ENCODE measurements at places on chromosomes 6 and 20.

- DNase-seq: no peak
Observed at GRCh38 chr20:58655328-58656107, 4.4 kb downstream of the STX16 start.

DNA sequence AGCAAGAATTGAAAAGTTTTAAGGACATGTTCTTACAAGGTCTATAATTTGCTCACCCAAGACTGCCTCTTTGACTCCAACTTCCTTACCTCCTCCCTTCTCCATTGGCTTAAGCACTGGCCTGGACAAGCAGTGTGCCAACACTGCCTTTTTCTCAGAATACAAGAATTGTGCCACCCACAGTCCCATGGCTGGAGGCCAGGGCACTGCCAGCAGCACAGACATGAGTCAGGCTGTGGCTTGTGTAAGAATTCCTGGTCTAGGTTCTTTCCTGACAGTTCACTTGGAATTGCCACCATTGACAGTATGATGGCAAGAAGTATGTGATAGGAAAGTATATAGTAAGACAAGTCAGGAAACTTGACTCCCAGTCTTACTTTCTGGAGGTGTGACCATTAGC is 202.7 kb upstream of the MARCKS start:
- peak; percentile 96 for DNase-seq

- DNase-seq: no peak
Observed at GRCh38 chr20:37579106-37579505, 51.4 kb upstream of the BLCAP start.

- no peak for DNase-seq
Observed at GRCh38 chr6:18600255-18600654, 213.1 kb downstream of the RNF144B start.

DNA sequence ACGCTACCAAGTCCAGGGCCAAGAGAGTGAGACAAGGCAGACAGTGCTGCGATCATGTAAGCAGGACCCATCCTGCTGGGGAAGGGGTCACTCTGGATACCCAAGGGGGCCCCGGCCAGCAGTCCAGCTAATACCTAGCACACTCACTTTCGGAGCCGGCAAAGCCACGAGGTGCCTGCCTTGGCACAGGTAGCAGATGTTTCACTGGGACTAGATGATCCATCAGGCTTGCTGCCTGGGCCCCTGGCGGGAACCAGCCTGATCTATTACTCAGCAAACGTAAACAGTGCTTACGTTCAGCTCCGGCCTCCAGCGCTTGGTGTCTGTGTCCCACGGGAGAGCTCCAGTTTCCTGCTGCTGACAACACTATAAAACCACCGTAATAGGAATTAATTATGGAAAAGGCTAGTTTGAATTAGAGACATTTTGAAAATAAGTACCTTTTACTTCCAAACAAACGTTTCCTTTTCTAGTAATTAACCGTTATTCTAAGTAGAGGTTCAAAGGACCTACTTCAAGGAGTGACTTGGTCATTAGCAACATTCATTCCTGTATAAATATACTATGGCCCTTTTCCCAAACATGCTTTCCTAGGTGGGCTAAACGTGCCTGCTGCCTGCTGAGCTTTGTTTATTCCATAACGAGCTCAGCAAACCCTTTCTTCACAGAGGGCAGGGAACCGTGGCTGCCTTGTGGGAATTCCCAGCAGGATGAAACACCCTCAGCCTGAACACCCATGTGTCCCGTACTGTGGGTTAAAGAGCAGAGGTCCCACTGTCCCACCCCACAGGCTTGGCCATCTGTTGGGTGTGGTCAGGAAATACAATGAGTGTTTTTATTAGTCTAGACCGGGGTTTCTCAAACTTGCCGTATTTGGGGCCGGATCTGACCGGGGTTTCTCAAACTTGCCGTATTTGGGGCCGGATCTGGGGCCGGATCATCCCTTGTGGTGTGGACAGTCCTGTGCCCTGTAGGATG is 18.4 kb downstream of the SLC22A23 start:
- no peak for DNase-seq

GRCh38 chr6:50829898-50830444 is 11.3 kb downstream of the TFAP2B start:
- no peak for DNase-seq

GRCh38 chr20:25282034-25282781 is 34.3 kb downstream of the PYGB start:
- no peak for DNase-seq

DNA sequence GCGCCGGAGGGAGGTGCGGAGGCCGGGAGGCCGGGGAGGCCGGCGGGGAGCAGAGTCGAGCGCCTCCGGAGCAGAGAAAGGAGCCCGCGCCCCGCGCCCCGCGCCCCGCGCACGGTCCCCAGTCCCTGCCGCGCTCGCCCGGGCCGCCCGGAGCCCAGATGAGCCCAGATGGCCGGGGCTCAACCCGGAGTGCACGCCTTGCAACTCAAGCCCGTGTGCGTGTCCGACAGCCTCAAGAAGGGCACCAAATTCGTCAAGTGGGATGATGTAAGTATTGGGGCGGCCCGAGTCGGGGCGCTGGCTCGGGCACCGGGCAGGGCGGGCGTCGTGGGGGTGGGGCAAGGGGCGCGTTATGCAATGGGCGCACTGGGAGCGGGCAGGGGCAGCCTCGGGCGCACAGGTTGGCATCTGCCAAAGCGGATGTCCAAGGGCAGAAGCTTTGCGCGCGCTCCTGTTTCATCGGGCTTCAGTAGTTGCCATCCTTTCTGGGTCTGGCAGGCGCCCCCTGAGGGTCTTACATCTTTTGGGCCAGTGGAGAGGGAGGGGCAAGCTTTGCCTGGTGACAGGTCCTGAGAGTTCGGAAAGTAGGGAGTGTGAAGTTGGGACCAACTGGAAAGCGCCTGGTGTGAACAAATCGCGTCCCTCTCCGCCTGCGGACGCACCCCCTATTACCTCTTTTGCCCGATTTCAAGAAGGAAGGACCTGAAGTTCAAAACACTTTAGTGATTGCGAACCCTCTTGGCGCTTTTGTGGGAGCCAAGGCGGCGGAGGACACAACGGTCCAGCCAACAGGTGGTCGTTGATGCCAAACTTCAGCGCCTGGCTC is 631 bp downstream of the PLCB1 start:
- DNase-seq: no peak

DNA sequence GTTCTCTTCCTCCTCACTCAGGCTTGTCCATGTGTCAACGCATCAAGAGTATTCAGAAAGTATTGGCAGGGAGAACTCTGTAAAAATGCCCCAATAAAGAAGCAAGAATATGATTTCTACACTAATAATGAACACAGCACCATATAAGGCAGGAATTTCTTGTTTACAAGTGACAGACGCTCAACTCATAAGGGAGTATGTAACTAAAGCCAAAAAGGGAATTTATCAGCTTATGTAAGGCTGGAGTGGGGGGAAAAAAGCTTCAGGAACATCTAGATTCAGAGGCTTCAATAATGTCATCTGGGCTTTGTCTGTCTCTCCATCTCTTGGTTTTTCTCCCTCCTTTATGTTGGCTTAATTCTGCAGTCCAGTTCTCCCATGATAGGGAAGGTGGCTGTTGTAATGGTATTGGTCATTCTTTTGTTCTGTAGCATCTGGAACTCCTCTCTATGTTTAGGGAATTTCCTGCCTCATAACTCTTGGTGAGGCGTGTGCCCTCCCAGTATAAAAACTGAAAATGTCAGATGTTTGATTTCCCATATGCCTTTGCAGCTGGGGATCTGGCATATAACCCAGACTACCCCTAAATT is 125.1 kb upstream of the COL21A1 start:
- no peak for DNase-seq
